ENCODE measurements at places on chromosomes 11 and 22. TPM values are rescaled to one million over a fixed set of nuclear protein-coding genes. Genes with fewer than 3 reads are reported as not detected.

DNA sequence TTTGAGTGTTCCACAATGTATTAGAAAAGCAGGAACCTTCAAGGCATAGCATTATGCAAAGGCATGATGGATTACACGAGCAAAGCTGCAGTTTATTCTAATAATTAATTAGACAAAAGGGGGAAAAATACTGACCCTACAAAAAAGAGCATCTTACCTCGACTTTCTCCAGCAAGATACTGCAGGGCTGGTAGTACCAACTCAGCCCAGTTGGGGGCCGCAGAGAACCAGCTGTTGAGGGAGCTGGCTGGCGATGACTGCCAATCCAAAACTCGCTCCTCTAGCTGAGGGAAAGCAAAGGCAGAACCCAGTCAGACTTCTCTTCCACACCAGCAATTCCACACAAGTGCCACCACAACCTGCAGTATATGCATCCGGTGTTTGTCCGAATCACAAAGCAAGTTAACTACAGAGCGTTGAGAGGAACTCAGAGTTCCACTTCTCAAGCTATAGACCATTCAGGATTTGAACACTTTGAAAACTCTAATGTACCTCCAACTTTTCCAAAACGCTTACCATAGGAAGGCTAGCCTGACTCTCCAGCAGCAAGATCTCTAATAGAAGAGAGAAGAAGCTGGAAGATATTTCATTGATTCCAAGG lies 13.7 kb downstream of the NFRKB start:
- peaks cover 49% of the 10 kb centered on the region for H3K36me3 ChIP-seq
- no peak overlapping the region for H3K4me3 ChIP-seq
- H3K27ac ChIP-seq, result no peak overlapping the region
- no peak for DNase-seq
- no peaks in the 10 kb centered on the region for H3K27me3 ChIP-seq

GRCh38 chr11:119721129-119722120 lies 7.6 kb downstream of the NECTIN1 start:
- H3K4me3 ChIP-seq, result no peak overlapping the region
- no peak overlapping the region for H3K27ac ChIP-seq
- no peak for DNase-seq
- H3K4me1 ChIP-seq, result no peaks in the 10 kb centered on the region
- H3K27me3 ChIP-seq, result no peaks in the 10 kb centered on the region

- H3K27ac ChIP-seq, result no peak overlapping the region
- H3K36me3 ChIP-seq, result no peaks in the 10 kb centered on the region
- H3K4me1 ChIP-seq, result no peaks in the 10 kb centered on the region
- no peak for DNase-seq
Observed at GRCh38 chr11:116065191-116065895, 561.1 kb upstream of the CADM1 start.

MMP27 gene
- total RNA-seq, result not detected

All from Panc1 (cell line).